Fibroblast of skin of back (primary cell): ENCODE measurements at places on chromosomes 1 and 21.
A peak's percentile ranks its signal among the peaks of the same experiment; 100 is the strongest.

DNA sequence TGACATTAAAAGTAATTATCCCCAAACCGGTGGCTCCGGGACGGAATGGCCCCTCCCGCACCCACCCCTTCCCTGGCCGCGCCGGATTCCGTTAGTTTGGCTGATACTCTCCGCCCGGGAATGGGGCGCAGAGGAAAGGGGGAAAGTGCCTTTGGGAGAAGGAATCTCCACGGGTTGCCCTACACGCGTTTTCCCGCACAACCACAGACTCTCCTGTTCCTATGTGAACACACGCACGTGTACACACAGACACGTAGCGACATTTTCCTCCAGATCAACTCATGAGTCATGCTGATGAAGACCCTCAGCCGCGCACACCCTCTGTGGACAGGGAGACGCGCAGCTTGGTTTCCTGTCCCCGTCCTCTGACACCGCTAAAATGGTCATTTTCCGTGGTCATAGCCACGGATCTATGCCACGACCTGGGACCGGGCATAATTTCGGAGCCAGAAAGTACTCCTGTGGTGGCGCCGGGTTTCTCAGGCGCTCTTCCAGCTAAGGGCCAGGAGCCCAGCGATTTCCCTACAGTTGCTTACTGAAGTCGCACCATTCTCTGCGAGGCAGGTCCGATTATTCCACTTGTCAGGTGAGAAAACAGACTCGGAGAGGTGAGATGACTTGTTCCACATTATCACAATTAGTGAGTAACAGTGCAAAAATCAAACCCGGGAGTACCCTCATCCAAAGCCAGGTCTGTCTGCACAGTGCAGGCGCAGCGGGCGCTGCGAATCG, 4.0 kb upstream of the DMRTA2 start:
- DNase-seq: no peak

DNA sequence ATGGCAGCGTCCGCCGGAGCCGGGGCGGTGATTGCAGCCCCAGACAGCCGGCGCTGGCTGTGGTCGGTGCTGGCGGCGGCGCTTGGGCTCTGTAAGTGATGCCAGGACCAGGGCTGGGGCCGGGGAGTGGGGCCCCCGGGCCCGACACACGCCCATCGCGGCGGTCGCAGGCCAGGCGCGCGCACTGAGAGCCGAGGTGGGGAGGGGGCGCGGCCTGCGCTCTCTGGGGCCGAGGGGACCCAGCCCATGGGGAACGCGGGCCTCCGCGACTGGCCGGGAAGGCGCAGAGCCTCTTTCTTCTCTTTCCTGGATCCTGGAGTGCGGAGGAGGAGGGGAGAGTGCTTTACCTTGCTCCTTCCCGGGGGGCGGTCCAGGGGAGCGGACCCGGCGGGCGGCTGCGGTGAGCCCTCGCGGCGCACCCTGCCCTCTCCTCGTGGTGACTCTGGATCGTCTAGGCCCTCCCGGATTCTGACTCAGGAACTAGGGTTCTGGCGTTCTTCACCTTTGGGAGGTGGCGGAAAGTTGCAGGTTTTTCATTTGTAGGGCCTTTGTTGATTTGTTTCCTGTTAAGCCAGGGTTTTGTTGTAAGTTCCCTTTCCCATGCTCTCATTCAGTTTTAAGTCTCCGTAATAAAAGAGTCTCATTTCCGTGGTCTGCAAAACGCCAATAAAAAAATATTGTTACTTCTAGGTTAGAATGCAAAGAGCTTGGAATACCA, 529 bp downstream of the MPZL1 start:
- peak; percentile 41 for DNase-seq

GRCh38 chr1:208835097-208835463, 590.9 kb upstream of the PLXNA2 start:
- no peak for DNase-seq

DNA sequence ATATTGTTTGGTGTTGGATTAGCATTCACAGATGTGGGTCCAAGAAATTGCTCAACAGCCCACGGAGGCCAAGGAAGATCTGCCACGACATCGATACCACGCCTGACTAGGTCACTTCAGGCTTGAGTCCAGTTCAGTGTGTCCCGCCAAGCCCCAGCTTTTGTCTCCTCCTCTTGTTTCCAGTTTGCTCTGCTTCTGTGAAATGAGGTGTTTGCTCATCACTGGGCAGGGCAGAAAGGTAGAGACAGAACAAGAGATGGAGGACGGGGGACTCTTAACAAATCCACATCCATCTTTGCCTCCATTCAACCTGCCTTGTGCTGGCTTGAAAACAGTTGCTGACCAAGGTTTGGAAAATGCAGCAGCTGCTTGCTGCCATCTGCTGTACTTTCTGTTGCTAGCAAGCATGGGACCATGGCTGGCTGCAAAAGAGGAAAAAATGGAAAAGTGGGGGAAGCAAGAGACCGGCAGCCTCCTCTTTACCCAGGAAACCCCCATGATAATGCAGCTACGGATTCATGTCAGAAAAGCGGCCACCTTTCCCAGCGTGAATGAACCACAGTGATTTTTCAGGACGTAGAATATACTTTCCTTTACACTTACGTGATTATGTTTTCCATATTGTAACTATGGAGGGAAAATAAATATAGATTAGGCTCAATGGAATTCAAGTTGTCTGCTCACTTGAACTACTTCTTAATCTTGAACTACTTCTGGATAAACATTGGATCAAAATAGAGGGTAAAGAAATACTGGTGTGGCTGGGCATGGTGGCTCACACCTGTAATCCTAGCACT, 80.2 kb upstream of the GREM2 start:
- peak; percentile 59 for DNase-seq

DNA sequence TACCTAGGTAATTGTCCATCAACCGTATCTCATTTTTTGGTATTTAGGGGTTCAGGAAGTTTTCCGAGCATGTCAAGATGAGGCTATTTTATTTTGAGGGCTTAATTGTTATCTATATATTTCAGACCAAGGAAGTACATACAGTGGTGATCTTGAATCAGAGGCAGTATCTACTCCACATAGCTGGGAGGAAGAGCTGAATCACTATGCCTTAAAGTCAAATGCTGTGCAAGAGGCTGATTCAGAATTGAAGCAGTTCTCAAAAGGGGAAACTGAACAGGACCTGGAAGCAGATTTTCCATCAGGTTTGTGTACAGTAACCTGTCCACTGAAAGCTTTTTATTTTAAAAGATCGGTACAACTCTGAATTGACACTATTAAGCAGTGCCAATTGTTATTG, 130.2 kb downstream of the ZMYM4 start:
- DNase-seq: no peak

DNA sequence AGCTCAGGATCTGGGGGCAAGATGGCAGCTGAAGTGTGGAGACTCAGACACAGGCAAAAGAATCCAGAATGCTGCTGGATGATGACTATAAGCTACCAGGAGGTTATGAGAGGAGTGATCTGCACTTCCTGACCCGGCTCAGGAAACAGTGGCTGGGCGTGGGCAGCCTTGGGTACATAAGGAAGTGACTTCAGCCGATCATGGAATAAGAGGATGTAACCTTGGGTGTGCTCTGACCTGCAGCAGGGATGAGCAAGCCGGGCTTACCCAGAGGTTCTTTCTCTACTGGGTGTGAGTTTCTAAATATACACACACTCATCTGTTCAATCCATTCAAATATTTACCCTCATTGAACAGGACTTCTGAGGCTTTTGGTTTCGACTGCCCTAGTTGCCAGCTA, 62.7 kb downstream of the CD34 start:
- DNase-seq: peak; percentile 40
